ENCODE measurements at places on chromosomes 16 and 17. TPM values are rescaled to one million over a fixed set of nuclear protein-coding genes. Genes with fewer than 3 reads are reported as not detected.

Gene RAI1
- 18.6 TPM for total RNA-seq

DNA sequence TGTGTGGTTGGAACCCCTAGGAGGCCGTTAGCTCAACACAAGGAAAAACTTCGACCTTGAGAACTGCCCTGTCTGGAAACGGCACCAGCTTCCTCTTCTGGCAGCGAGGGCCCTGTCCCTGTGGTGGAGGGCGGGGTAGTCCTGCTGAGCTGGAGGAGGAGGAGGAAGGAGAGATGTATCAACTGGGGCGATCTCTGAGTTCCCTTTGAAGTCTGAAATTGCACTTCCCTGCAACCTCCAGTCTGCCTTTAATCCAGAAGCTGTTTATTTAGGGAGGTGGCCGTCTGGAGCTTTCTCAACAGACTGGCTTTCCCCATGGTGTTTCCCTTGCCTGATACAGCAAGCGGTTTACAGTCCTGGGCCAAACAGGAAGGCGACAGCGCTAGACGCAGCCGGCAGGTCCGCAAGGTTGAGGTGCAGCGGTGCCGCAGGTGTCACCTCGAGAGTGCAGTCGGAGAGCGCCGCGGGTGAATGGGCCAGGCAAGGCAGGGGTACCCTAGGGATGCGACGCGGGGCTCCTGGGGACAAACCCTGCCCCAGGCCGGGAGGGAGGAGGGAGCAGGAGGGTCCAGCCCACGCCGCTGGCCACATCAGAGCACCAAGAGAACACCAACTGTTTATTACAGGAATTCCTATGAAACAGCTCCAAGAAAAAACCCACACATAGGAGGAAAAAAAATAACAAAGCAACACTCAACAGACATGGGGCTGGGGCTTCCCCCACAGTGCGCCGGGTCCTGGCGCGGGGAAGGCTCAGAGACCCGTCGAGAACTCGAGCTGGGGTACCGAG lies 11.4 kb upstream of the MRPS23 start:
- no peak for DNase-seq

DNA sequence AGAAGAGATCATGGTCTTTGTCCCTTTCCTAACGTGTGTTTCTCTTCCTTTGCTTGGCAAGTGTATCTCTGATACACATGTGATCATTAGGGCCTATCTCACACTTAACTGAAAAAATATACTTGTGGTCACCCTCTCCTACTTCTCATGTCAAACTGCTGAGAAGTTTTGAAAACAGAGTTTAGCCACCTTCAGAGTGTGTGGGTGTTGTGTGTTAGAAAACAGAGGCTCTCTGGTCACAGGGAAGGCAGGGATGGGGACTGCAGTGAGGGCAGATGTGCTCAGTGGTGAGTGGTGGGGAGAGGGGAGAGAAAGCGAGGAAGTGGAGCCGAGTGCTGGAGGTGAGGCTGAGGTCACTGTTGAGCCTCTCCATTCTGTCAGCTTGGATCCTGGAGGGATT lies 29.4 kb downstream of the GRB7 start:
- DNase-seq: no peak

- no peak for DNase-seq
Measured at GRCh38 chr16:85850344-85850880, 48.5 kb upstream of the IRF8 start.

All from T-helper 17 cell (primary cell).